NCI-H774 (cell line): ENCODE measurements at places on chromosomes 12 and 14.

DNA sequence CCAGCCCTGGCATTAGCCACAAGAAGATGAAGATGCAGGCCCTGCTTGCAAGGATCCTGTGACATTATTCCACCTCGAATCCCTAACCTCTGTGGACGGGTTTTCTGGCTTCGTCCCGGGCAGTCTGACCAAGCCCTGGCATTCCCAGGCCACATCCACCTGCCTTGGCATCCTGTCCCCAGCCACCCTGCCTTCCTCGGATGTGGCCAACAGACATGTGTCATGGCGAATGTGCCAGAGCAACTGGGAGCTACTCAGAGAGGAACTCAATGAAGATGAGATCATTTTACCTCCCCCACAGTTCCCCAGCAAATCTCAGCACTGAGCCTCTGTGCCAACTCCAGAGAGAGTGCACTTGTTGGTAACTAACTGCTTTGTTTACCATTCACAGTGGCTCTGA lies 33.5 kb upstream of the KCNA5 start:
- DNase-seq, result no peak

DNA sequence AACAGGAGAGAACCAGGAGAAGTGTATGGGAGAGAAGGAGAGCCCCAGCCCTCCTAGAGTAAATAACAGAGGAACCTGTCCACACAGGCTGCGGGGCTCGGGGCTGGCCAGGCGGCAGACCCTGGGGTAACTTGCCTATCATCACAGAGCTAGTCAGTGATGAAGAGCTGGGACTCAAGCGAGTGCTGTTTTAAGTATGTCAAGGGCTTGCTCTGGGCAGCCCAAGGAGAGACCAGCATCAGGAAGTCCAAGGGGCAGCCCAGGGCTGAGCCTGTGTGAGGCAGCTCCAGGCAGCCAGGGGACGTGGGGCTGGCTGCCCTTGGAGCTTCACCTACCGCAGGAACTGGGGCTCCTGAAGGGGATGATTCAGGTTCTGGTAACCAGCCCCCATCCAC lies 10.0 kb downstream of the VWF start:
- DNase-seq, result no peak

- DNase-seq, result no peak
These were observed 121.0 kb downstream of the FBXL14 start for GRCh38 chr12:1473418-1473817.

DNA sequence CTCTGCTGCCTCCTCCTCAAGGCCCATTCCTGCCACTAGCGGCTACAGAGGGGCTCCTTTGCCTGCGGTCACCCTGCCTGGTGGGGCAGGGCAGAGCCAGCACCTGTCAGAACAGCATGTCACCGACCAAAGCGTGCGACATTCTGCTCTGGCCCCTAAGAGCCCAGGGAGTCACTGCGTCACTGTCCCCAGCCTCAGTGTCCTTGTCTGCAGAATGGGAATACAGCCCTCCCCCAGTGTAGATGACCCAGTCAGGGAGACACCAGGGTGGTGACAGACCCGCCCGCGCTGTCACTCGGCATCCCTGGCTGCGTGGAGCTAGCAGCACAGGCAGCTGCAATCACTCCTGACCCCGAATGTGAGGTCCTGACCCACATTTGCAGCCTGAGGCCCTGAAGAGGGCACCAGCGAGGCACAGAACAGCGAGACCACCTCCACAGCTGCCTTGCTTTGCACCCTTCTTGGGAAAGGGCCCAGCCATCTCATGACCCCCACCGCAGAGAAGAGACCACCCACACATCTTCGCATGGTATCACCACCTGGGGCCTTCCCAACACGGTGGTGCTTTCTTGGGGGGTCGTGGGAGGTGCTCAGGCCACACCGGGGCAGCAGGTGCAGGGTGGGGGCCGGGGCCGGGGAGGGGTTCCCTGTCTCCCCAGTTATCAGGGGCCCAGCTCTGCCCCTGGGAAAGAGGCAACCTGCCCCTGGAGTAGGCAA lies 2.5 kb downstream of the AHNAK2 start:
- no peak for DNase-seq

DNA sequence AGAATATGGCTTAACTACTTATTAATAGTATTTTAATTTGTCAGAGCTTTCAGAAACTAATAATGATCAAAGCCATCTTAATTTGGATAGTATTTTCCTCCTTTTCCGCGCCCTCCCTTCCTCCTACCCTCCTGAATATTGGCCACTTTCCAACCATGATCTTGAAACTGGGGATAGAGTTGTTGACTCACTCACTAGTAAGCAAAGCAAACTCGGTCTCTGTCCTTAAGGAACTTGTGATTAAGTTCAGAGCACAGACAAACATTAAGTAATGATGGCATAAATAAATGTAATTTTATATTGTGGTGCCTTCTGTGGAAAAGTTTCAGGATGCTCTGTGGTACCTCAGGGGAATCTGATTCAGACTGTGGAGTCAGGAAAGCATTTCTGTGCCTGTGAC lies 75.7 kb downstream of the LRRK2 start:
- no peak for DNase-seq

DNA sequence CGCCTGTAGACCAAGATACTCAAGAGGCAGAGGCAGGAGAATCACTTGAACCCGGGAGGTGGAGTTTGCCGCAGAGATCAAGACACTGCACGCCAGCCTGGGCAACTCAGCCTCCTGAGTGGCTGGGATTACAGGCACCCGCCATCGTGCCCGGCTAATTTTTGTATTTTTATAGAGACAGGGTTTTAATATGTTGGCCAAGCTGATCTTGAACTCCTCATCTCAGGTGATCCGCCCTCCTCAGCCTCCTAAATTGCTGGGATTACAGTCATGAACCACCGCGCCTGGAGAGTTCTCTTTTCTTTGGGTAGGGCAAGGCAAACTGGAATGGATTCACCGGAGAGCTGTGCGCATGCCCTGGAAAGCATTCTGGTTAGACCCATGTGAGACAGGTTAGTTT lies 179.3 kb upstream of the ALG10B start:
- no peak for DNase-seq

- no peak for DNase-seq
These were observed 11.1 kb upstream of the NINJ2 start for GRCh38 chr12:674272-674781.

DNA sequence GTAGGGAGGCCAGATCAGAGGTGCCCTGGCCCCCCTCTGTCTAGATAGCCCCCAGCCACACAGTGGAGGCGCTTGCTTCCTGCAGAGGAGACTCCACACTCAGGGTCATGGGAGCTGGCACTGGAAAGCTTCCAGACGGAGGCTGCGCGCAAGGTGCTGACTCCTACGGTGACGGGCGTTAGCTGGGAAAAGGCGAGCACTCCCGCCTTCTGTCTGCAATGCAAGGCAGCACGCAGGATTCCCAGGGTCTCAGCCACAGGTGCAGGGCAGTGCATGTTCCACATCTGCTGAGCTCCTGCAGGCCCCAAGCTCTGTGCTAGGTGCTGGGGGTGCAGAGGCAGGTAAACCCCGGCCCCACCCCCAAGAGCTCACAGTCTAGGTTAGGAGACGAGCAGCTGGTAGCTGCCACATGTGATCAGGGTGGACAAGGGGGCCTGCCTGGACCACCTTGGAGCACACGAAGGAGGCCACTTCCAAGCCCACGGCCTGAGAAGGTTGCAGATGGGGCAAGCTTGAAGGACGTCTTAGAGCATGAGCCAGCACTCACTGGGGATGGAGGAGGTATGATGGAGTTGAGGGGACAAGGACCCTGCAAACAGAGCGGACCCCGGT lies 310.9 kb upstream of the DIO3 start:
- no peak for DNase-seq

DNA sequence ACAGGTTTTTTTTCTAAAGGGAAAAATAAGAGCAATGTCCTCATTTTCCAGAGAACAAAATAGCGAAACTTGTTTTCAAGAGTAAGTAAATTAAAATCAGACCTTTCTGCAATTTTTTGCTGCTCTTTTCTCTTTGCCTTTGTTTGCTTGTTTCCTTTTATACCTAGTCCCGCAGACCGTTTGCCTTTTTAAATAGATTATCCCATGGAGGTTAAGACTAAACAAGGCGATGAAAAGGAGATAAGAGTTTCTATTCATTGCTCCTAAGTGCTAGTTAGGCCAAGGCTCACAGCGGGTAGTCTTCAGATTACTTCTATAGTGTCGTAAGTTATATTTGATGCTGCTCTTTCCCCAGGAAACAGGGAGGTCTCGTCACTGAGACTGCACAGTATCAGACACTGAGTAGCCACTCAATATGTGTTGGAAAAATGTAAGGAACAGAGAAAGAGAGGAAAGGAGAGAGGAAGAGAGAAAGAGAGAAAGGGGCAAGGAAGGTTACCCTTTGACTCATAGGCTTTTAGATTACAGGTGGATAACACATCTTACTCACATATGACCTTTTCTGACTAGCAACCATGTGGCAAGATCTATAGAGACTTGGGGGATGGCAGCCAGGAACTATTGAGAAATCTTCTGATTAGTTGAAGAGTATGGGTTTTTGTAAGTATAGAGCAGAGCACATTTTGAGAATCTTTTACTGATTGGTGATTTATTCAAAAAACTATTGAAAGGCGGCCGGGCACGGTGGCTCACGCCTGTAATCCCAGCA lies 107.5 kb upstream of the PARP11 start:
- DNase-seq, result no peak

GRCh38 chr12:102169922-102170621 lies 27.6 kb downstream of the PMCH start:
- peak; percentile 5 for DNase-seq

DNA sequence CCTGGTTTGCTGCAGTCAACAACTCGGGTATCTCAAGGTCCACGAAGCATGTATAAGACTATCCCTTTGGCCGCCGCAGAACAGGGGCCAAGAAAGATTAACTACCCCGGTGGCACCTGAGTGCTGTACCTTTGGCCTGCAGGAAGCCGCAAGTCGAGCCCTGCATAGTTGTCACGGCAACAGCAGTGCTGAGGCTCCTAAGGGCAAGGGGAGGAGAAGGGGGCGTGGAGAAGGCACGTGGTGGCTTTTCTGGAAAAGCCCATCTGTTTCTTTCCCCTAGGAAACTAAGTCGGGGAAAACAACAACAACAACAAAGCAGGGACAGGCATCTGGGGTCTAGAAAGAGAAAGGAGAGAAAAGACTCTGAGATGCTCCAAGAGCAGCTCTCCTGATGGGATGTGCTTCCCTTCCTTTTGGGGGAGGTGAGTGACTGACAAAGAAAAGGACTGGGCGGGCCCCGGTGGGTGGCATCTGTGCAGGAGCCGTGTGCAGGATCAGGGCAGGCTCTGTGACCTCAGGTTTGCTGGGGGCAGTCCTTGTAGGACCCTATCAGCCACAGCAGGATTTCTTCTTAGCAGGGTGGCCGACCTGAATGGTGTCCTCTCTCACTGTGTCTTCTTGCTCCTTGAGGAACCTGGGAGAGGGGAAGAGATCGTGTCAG lies 123.9 kb downstream of the PRMT8 start:
- DNase-seq, result no peak

GRCh38 chr12:7645395-7646177 lies 20.1 kb downstream of the APOBEC1 start:
- no peak for DNase-seq

DNA sequence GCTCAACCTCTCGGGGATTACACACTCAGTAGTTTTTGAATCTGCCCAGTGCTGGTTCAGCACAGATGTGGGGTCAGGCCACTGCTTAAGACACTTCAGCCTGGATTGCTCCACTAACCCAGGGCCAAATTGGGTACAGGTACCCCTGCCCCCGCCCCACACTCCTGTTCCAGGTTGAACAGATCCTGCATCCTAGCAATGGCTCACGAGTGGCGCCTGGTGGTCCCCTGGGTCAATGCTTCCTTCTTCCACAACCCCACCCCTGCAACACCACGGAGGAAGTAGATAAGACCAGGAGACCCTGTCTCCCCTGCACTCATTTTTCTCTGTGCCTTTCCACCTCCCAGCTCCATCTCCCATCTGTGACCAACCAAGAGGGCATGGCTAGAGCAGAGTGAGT lies 108.4 kb downstream of the ESRRB start:
- no peak for DNase-seq

GRCh38 chr14:47674543-47675465 lies 601 bp downstream of the MDGA2 start:
- no peak for DNase-seq

DNA sequence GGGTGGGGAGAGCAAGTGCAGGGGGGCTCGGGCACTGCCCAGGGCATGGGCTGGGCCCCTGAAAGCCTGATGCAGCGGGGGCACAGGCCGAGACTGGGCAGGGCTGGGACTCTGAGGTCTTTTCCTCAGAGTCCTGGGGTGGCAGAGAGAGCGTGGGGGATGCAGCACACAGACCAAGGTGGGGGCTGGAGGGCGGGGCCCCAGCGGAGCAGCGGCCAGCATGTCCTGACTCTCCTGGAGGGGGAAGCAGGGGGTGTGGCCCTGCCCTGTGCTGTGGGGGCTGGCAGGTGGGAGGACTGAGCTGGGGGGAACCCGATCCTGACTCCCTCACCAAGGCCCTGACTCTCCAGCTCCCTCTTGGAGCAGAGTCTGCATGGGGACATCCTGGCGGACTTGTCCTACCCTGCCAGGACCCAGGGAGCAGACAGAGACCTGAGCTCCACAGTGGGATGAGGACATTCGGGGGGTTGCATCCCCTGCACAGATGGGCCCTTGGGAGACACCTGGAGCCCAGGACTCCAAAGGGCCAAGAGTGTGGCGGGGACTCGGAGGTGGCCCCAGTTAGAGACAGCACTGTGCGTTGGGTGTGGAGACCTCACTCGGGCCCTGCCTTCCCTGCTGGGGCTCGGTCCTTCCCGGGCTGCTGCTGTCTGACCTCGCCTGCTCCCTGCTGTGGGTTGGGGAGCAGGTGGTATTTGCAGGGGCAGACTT lies 326.1 kb downstream of the TMEM121 start:
- no peak for DNase-seq

DNA sequence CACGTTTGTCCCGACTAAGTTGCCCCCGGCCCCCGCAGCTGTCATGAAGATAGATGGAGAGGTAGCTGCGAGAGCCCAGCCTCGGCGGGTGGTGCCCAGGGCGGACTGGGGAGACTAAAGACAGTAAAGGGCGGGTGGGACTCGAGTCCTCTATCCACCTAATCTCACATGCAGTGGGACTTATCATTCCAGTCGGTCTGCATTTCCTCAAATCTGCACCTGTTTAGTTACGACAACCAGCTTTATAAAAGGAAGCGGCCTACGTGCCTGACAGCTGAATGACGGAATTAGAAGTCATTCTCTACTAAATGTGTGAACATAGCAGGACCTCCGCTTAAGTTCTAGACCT lies 109.8 kb upstream of the EGLN3 start:
- DNase-seq, result no peak

DNA sequence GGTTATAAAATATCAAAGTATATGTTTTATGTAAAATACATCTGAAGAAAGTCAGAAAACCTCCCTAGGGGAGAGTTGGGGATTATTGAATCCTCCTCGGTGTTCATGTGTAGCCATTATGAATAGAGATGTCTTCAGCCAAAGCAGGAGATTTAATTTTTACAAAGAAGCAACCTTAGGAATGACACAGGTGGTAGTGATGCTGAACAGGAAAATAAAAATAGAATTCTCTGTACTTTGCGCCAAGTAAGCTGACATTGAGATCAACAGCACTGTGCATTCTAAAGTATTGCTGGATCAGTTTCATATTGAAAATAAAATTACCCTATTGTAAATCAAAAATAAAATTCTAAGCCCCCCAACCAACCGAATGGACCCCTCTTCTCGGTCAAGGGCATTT lies 132.8 kb upstream of the TRHDE start:
- DNase-seq, result no peak
